ENCODE measurements at places on chromosomes 4 and X.

DNA sequence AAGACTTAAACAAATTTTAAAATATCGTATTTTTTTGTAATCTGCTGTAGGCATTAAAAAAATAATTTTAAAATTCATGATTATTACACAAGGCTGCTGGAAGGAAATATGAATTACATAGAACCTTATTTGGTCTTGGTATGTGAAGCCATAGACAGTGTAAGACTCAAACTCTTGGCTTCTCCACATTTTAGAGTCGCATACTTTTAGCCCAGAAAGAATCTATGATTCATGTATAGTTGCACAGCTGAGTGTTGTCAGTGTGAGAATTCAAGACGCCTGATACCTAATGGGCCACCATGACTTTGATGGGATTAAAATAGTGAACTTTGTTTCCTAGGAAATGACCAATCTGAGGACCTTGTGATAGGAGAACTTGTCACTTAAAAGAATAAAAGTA is 1.4 kb downstream of the INTU start:
- DNase-seq = no peak

DNA sequence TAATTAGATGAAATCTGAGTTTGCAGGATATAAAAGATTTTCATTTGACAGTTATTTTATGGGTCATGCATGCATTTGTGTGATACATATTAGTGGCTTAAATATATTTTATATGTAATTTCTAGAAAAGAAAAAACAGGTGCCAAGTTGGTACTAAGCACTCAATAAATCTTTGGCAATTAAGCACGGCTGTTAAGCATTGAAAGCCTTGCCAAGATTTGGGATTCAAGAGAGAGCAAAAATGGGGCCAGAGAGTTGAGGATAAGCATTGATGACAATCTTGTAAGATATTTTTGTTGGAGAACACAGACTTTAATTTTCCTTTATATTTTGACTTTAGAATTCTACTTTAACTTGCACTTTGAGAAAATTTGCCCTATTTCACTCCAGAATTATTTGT is 249.8 kb upstream of the MAD2L1 start:
- DNase-seq = no peak

DNA sequence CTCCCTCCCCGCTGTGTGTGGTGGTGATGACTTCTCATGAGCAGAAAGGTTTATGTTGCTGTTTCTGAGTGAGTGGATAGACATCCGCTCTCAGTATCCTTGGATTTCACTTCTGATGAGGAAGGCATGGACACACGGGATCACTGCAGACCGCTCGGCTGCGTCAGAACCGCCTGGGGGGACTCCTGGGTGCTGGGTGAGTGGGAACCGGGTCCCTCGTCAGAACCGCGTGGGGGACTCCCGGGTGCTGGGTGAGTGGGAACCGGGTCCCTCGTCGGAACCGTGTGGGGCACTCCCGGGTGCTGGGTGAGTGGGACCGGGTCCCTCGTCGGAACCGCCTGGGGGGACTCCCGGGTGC is 9.0 kb downstream of the CTBP1 start:
- DNase-seq = no peak

DNA sequence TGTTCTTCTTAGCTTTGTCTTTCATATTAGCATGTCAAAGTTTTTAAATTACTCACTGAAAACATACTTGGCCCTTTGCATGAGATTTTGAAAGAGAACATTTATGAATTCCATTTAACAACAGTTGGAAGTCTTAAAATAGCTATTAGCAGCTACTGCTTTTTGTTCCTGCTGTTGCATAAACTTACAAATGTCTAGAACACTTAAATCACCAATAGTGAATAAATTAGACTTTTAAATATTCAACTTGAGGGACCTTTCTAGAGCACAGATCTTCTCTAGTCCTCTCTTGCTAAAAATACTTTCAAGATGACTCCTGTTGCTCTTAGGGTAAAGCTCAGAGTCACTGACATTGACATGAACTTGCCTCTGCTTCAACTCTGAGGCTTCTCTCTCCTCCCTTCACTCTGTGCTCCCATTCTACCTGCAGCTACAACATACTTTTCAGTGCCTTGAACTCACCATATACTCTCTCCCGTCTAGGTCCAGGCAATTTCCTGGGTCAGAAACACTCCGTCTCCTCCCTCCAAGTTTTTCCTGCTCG is 15.8 kb upstream of the TXK start:
- no peak for DNase-seq

DNA sequence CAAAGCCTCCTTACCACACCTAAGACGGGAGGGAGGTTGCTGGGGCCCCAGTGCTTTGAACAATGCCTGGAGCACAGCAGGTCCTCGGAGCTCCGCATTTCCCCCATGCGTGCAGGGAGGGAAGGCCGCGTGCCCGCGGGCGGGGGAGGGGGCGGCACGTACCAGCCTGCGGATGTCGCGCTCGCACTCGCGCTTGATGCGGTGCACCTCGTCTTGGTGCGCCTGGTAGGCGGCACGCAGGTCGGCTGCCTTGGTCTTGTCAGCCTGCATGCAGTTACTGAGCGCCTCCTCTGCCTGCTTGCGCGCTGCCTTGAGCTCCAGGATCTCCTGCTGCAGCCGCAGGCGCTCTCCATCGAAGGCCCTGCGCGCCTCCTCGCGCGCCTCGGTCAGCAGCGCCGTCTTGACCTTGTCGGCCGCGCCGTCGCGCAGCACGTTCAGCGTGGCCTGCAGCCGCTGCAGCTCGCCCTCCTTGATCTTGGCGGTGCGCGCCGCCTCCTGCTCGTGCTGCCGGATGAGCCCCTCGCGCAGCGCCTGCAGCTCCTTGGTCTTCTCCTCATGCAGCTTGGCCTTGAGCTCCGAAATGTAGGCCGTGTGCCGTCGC is 87.2 kb upstream of the C4orf50 start:
- DNase-seq = no peak

- no peak for DNase-seq
Measured at GRCh38 chr4:140151699-140152012, 2.3 kb downstream of the MAML3 start.

DNA sequence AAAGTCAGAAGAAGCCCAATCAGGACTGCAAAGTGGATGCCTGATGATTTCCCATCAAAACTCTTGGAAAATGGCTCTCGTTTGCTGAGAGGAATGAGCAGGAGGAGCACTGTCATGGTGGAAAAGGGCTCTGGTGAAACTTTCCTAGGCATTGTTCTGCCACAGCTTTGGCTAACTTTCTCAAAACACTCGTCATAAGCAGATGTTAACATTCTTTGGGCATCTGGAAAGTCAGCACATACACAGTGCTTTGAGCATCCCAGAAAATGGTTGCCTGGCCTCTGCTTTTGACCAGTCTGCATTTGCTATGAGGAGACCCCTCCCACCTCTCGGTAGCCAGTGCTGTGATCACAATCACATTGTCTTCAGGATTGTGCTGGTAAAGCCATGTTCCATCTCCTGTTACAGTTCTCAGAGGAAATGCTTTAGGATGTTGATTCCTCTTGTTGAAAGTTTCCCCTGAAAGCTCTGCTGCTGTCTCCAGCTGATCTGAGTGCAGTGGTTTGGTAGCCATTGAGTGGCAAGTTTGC is 25.2 kb upstream of the TBC1D14 start:
- DNase-seq = no peak

All from activated CD8-positive, alpha-beta memory T cell treated with anti-CD3 and anti-CD28 coated beads for 24 hours (primary cell).